GM23248 (cell line): ENCODE measurements at places on chromosomes 1 and 21. TPM values are rescaled to one million over a fixed set of nuclear protein-coding genes. Genes with fewer than 3 reads are reported as not detected.

DNA sequence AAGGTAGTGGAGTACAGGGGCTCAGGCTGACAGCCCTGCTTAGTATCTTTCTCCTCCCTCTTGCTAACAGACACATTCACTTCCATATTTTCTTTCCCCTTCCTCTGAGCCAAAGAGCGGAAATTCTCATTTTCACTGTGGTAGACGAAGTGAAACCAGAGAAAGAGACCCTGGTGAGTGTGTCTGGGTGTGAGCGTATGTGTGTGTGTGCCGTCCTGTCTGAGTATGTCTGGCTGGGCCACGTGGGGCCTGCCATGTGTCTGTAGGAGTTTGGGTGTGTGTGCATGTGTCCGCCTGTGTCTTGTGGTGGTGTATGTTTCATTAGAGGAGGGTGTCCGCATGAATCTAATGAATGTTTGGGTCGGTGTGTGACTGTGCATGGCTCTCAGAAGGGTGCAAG lies 1.7 kb downstream of the COL8A2 start:
- no peak overlapping the region for H3K4me3 ChIP-seq
- DNase-seq, result no peak
- H3K4me1 ChIP-seq, result peaks cover 4% of the 10 kb centered on the region

DNA sequence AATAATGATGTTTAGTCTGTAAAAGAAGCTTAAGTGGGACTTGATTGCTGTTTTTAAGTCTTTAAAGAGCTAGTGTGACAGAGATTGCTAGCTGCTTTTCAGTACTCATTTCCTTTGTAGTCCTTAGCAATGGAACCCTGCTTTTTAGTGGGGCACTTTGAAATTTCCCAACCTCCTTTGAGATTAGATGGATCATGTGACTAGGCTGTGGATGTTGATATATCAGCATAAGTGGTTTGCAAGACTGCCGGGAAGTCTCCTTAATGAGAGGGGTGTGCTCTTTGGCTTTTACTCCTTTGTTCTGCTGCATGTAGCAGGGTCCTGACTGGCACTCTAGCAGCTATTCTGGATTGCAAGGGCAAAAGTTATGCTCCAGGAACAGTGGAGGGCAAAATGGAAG lies 11.2 kb upstream of the RCOR3 start:
- no peaks in the 10 kb centered on the region for H3K27me3 ChIP-seq
- H3K4me3 ChIP-seq, result no peak overlapping the region
- H3K4me1 ChIP-seq, result no peaks in the 10 kb centered on the region

GRCh38 chr1:83901547-83902155 lies 97.3 kb downstream of the TTLL7 start:
- peaks cover 22% of the 10 kb centered on the region for H3K4me1 ChIP-seq
- H3K4me3 ChIP-seq, result no peak overlapping the region
- no peaks in the 10 kb centered on the region for H3K27me3 ChIP-seq
- DNase-seq, result peak; percentile 92
- no peaks in the 10 kb centered on the region for H3K36me3 ChIP-seq
- peak overlapping the region; percentile 20 for H3K27ac ChIP-seq

DNA sequence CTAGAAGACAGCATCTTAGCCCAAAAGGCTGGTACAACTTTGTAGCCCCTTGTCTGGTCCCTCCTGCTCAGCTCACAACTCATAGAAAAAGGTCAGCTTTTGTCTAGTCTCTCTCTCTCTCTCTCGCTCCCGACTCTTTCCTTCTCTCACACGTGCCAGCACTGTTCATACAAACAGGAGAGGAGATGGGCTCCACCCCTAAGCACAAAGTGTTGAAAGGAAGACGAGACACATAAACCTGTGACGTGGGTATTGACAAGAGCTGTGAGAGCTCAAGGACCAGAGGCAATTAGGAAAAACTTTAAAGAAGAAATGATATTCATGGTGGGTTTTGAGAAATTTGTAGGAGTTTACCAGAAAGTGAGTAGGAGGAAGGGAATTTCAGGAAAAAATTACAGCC lies 23.6 kb upstream of the KCNC4 start:
- no peak overlapping the region for H3K4me3 ChIP-seq
- no peaks in the 10 kb centered on the region for H3K27me3 ChIP-seq
- DNase-seq, result no peak
- peaks cover 25% of the 10 kb centered on the region for H3K4me1 ChIP-seq
- H3K27ac ChIP-seq, result no peak overlapping the region
- no peaks in the 10 kb centered on the region for H3K36me3 ChIP-seq

DNA sequence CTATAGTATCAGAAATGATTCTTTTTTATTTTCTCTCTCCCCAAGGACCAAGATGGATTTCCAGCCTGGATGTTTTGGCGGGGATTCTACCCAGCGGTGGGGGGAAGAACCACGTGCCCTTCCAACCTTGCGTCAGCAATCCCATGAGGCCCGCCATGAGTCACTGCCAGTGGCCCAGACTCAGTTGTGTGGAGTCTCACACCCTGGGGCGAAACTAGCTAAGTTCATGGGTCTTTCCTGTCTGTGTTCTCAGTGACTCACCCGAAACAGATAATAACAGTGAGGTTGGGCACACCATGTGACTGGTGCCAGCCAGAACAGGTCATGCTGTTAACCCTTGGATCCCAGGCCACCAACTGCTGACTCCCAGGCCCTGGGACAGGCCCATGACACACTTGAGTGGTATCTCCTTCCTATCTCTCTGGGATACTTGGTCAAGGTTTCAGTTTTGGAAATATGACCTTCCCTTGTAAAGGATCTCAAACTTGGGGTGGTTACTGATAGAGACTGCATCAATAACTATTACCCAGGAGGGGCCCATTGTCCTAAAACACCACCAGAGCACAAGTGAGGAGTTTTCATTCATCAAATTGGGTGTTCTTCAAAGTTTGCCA lies 98.0 kb upstream of the DUSP10 start:
- no peaks in the 10 kb centered on the region for H3K36me3 ChIP-seq
- H3K27me3 ChIP-seq, result no peaks in the 10 kb centered on the region
- DNase-seq, result peak; percentile 86
- peak overlapping the region; percentile 68 for H3K27ac ChIP-seq
- H3K4me3 ChIP-seq, result no peak overlapping the region

DNA sequence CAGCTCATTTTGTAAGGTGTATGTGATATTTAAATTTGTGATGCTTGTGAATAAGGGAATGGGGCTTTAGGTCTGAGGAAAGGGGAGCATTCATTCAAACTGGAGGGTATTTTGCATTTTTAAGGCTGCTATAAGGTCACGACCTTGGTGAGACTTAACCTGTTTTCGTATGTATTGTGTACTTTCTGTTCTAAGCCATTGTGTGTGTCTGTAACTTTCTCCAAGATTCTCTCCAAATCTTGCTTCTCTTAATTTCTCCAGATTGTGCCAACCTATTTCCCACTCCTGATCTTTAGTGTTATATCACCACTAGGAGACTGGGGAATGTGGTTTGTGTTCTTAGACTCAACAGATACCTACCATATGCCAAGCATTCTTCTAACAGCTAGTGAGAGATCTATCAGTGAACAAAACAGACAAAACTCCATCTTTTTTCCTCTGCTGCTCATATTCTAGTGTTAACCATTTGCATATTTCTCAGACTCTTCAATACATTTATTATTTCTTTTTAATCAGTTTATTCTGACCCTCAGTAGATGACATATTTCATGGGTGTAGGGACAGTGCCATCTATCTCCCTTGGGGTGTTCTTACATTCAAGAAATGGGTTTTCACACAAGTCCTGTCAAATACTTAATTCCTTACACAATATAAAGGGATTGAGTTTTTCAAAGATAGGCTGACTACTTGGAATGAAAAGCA lies 27.5 kb downstream of the ATP1B1 start:
- peak; percentile 22 for DNase-seq
- H3K4me3 ChIP-seq, result no peak overlapping the region
- no peaks in the 10 kb centered on the region for H3K27me3 ChIP-seq
- no peaks in the 10 kb centered on the region for H3K4me1 ChIP-seq

- no peak overlapping the region for H3K27ac ChIP-seq
- no peak overlapping the region for H3K4me3 ChIP-seq
- peaks cover 27% of the 10 kb centered on the region for H3K4me1 ChIP-seq
- no peaks in the 10 kb centered on the region for H3K36me3 ChIP-seq
These were observed 37.7 kb upstream of the GPR157 start for GRCh38 chr1:9166289-9167235.

- H3K27me3 ChIP-seq, result no peaks in the 10 kb centered on the region
- H3K36me3 ChIP-seq, result no peaks in the 10 kb centered on the region
- no peak for DNase-seq
- H3K27ac ChIP-seq, result no peak overlapping the region
- no peaks in the 10 kb centered on the region for H3K4me1 ChIP-seq
- H3K4me3 ChIP-seq, result no peak overlapping the region
These were observed 1389.6 kb downstream of the KCNT2 start for GRCh38 chr1:195218428-195219212.

GRCh38 chr1:154441241-154441888 lies 36.2 kb downstream of the IL6R start:
- no peak for DNase-seq
- no peak overlapping the region for H3K4me3 ChIP-seq
- H3K4me1 ChIP-seq, result peaks cover 38% of the 10 kb centered on the region
- H3K27me3 ChIP-seq, result no peaks in the 10 kb centered on the region

DNA sequence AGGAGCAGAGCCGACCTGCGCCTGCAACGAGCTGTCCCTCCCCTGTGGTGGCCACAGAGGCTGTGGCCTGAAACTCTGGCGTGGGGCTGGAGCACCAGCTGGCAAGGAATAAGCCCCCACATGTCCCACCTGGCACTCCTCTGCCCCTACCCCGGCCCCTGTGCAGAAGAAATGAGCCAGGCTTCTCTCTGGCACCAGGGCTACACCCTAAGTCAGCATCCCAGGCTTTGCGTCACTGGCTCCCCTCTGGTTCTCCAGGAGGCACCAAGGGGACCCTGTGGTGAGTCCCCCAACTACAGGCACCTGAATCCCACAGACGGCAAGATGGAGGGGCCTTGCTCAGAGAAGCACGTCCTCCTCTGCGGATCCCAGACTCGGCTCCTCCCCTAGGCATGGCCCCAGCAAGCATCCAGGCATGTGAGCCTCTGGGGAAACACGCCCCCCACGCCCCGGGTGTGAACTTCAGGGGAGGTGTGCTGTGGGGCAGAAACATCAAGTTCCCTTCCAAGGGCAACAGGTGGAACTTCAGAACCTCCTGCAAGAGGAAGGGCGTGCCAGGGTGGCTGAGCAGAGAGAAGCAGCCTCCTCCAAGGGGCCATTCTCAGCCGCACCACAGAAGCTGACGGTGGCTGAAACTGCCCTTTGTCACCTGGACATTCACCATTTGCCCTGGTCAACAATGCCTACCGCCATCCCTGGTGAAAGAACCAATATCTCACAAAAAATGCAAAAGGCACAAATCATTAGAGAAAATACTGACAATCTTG lies 2.9 kb downstream of the KRTAP10-7 start:
- no peak for DNase-seq
- no peak overlapping the region for H3K27ac ChIP-seq
- no peak overlapping the region for H3K4me3 ChIP-seq
- no peaks in the 10 kb centered on the region for H3K36me3 ChIP-seq

- no peak overlapping the region for H3K4me3 ChIP-seq
- peaks cover 62% of the 10 kb centered on the region for H3K4me1 ChIP-seq
- peak; percentile 77 for DNase-seq
- no peaks in the 10 kb centered on the region for H3K27me3 ChIP-seq
- H3K36me3 ChIP-seq, result no peaks in the 10 kb centered on the region
These were observed 141.0 kb downstream of the TNFSF18 start for GRCh38 chr1:172909606-172910326.

DNA sequence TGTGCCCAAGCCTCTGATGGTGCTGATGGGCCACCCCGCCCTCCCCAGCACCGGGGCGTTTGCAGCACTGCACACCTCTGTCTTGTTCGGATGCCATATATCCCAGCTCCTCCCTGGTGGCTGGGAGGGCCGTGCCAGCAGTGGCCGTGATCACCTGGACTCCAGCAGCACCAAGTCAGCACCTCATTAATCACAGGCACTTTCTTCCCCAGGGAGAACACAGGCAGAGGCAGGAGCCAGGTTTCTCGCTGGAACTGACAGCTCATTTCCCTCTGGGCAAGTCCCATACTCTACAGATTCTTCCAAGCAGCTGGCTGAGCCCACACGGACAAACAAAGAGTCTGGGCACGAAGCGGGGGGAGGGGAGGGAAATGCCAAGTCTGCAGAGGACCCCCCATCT lies 141.7 kb upstream of the EDN2 start:
- peak overlapping the region; percentile 27; the same call in 1 of the 2 replicates for H3K27ac ChIP-seq
- peak; percentile 75 for DNase-seq
- no peaks in the 10 kb centered on the region for H3K36me3 ChIP-seq

DNA sequence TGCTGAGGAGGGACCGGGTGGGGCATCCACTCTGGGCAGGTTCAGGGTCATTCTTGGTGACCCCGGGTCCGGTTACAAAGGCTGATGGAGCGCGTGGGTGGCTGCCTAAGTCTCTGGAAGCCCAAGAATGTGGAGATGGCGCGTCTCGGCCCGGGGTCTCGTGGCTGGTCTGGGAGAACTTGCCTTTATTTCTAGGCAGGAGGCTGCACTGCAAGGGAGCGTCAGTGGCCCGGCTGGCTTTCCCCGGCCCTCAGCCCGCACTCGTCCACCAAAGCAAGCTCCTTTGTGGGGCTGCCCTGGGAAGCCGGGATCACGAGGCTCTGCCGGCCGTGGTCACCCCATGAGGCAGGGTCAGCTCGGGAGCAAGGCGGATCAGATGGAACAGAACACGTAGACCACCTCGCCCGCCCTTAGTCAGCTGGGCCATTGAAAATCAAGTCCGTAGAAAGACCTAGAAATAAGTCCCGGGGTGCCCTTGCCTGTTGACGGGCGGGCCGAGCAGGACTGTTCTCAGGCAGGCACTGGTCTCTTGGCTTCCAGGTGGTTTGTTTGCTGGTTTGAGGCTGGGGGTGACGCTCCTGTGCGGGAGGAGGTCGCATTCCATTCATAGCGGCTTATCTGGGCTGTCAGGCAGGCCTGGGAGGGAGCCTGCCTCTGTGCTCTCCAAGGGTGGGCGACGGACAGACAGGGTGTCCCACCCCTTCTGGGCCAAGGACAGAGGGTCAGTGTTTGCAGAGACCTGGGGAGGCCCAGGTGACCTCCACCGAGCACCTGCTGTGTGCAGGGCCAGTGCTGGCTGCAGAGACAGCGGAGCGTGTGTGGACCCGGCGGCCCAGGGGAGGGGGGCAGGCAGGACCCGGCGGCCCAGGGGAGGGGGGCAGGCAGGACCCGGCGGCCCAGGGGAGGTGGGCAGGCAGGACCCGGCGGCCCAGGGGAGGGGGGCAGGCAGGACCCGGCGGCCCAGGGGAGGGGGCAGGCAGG lies 25.8 kb downstream of the COL18A1 start:
- DNase-seq, result no peak
- H3K36me3 ChIP-seq, result no peaks in the 10 kb centered on the region
- H3K4me1 ChIP-seq, result peaks cover 18% of the 10 kb centered on the region

- no peaks in the 10 kb centered on the region for H3K27me3 ChIP-seq
- H3K4me1 ChIP-seq, result no peaks in the 10 kb centered on the region
- H3K36me3 ChIP-seq, result no peaks in the 10 kb centered on the region
- DNase-seq, result no peak
- H3K4me3 ChIP-seq, result no peak overlapping the region
These were observed 300.4 kb upstream of the ZP4 start for GRCh38 chr1:238191170-238191569.

GRCh38 chr21:16642353-16642752 lies 870.5 kb upstream of the CXADR start:
- no peaks in the 10 kb centered on the region for H3K27me3 ChIP-seq
- DNase-seq, result no peak
- no peaks in the 10 kb centered on the region; the same call in 1 of the 2 replicates for H3K4me1 ChIP-seq
- no peaks in the 10 kb centered on the region for H3K36me3 ChIP-seq
- no peak overlapping the region for H3K27ac ChIP-seq

GRCh38 chr21:25639551-25640201 lies 618 bp downstream of the JAM2 start:
- H3K4me3 ChIP-seq, result peak overlapping the region; percentile 81
- no peaks in the 10 kb centered on the region for H3K36me3 ChIP-seq
- peaks cover 8% of the 10 kb centered on the region; the same call in 1 of the 2 replicates for H3K4me1 ChIP-seq
- H3K27me3 ChIP-seq, result no peaks in the 10 kb centered on the region; the same call in 1 of the 2 replicates

The CD101 gene
- not detected in 2 replicates for total RNA-seq

The KLHDC8A gene
- total RNA-seq, result not detected in 2 replicates

The RUNX3 gene
- total RNA-seq, result 0.43 and 2.7 TPM in 2 replicates

The EFHD2 gene
- total RNA-seq, result 49.9 and 56.3 TPM in 2 replicates

The ATP6V1G3 gene
- total RNA-seq, result not detected in 2 replicates

The UBL4B gene
- not detected in 2 replicates for total RNA-seq

The FAAP20 gene
- total RNA-seq, result 33.4 and 34.5 TPM in 2 replicates

The NUF2 gene
- total RNA-seq, result 4.9 and 11.8 TPM in 2 replicates

The ACOT7 gene
- 20.0 and 25.7 TPM in 2 replicates for total RNA-seq
